ENCODE measurements at places on chromosomes 11 and 22.

- DNase-seq, result peak; percentile 37
Observed at GRCh38 chr11:96075532-96075959, 151.6 kb upstream of the MTMR2 start.

- no peak for DNase-seq
Observed at GRCh38 chr11:75563978-75564552, 2.0 kb downstream of the SERPINH1 start.

DNA sequence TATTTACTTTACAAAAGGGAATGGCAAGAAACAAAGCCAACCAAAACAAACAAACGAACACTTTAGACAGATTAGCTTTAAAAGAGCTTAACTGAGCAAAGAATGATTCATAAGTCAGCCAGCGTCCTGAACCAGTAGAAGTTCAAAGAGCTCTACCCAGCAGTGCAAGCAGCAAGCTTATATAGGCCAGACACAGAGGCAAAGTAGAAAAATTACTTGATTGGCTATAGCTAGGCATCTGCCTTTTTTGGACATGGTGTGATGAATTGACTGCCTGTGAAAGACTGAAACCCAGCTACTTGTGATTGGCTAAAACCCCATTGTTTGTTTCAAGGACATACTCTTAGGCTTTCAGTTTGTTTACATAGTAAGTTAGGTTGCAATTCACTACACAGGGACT is 2120.0 kb upstream of the RAG2 start:
- DNase-seq, result no peak

- no peak for DNase-seq
Observed at GRCh38 chr22:37345863-37346504, 63.7 kb downstream of the CYTH4 start.

DNA sequence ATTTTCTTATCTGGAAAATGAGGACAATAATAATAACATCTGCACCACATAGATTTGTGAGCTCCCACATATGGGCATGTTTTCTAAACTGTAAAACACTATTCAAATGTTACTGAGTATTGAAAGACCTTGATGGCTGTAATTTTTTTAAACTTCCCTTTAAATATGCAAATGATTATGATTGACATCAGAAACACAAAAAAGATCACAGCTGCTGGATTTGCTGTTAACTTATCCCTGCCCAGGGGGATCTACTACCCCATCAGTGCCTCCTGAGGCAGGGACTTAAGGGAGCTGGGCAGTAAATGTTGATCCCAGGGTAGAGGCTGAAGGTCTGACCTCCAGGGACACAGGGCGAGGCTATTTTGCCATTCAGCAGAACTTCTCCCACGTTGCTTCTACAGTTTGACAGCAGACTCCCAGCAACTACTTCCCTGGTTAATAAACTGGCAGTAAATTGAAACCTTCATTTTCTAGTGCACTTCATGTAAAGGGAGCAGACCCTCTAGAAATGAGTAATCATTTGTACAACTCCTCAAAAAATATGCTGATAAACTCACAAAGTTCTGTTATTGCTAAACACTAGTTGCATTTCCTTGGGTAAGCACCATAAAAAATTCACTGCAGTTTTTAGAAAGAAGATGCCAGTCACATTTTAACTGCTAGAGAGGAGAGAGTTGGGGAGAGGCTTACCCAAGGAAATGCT is 20.3 kb downstream of the TMPRSS5 start:
- no peak for DNase-seq

DNA sequence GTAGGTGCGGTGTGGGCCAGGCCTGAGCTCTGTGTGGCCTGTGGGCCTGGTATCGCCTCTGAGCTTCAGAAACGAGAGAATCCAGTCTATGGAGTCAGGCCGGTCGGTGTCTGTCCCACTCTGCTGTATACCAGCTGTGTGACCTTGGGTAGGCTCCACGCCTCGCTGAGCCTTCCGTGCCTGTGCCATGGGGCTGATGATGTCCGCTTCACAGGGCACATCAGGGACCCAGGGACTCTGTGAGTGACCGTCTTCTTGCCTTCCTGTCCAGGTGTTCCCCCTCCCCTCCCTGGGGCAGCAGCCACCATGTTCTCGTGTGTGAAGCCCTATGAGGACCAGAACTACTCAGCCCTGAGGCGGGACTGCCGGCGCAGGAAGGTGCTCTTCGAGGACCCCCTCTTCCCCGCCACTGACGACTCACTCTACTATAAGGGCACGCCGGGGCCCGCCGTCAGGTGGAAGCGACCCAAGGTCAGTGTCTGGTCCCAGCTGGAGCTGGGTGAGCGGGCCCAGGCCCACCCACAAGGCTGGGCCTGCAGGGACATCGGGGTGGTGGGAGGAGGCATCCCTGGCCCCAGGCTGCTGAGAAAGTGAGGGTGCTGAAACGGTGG is 17.9 kb downstream of the CAPN5 start:
- DNase-seq, result no peak

- DNase-seq, result peak; percentile 98
Observed at GRCh38 chr11:72102946-72103753, at the start of gene LAMTOR1. LAMTOR1 (minus strand) TSS chr11:72103297; CDS start chr11:72103224, 73 bp downstream.
